Progenitor cell of endocrine pancreas (in vitro differentiated cells): ENCODE measurements at places on chromosomes 6 and 20.

- no peak overlapping the region for H3K4me3 ChIP-seq
- peaks cover 13% of the 10 kb centered on the region for H3K36me3 ChIP-seq
- H3K4me1 ChIP-seq: peaks cover 11% of the 10 kb centered on the region
- H3K27me3 ChIP-seq: no peaks in the 10 kb centered on the region
Measured at GRCh38 chr6:11179419-11180202, 52.9 kb downstream of the NEDD9 start.

DNA sequence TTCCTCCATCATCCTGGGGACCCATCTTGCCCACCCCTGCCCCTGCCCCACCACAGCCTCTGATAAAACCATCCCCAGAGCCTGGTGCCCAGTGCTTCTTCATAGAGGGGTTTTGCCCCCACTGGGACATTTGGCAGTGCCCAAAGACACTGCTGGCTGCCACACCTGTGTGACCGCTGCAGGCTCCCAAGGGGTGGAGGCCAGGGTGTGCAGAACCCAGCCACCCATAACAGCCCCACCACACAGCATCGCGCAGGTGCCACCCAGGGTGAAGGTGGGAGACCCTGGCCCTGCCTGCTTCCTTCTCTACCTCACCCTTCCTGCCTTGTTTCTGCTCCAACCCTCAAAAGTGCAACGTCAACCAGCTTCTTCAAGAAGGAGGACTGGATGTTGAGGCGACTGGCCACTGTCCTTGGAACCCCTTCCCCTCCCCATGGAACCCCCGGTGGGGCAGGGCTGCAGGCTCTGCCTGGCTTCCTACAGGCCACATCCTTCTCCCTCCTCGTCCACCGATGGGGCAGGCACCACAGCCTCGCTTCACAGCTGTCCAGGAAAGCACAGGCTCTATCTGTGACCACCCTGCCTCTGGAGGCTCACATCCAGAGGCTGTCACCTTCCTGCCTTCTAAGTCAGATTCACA lies 79.2 kb upstream of the MPC1 start:
- no peak overlapping the region for H3K4me3 ChIP-seq
- DNase-seq: no peak
- peaks cover 22% of the 10 kb centered on the region for H3K36me3 ChIP-seq
- H3K27ac ChIP-seq: peak overlapping the region; percentile 16

DNA sequence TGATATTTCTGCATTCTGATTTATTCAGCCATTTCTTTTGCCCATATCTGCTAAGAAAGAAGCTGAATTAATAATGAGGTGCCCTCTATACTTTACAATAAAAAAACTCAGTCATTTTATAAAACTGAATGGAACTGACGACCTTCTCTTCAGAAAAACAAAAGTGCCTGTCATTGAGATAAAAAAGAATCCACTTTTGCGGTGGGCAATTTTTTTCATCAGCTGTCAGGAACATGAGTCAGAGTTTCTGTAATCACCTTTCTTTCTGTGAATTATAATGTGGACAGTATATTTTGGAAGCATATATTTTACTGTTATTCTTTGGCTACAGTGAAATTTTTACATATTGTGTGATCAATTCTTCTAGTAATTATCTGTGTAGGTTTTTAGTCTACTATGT lies 33.4 kb downstream of the IL20RA start:
- peaks cover 6% of the 10 kb centered on the region for H3K4me1 ChIP-seq
- H3K27ac ChIP-seq: no peak overlapping the region
- DNase-seq: no peak

DNA sequence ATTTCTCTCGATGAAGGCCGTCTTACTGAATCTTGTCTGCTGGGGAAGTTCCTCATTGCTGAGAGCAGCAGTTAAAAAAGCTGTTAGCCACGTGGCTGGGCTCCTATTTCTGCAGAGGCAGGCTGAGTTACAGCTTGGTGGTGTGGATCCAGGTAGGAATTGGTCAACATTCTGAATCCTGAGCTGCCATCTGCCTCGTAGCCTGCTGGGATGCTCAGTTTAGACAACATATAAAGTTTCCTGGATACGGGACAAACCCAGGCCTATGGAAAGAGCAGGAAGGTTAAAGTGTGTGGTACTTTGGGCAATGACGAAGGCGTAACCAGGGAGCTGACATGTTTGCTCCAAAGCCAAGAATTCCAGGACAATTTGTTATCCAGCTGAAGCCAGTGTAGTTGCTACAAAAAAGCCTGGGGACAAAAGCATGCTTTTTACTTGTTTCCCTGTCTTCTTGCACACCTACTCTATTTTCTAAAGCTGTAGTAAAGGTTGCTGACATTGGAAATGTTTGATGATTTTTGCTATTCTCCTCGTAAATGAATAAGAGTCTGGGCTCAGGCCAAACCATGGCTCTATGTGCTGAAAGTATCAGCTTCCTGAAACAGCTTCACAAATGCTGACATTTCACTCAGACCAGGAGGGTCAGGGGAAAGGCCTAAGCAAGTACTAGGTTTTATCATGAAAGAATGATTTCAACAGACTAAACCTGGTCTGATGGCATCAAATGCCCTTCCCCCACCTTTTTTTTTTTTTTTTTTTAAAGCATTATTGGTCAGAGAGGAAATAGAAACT lies 12.4 kb upstream of the MYLK2 start:
- no peak overlapping the region for H3K27ac ChIP-seq
- peaks cover 16% of the 10 kb centered on the region for H3K36me3 ChIP-seq
- no peak overlapping the region for H3K4me3 ChIP-seq
- H3K27me3 ChIP-seq: no peaks in the 10 kb centered on the region
- DNase-seq: no peak

- DNase-seq: no peak
- H3K27me3 ChIP-seq: peaks cover 33% of the 10 kb centered on the region
- no peak overlapping the region for H3K27ac ChIP-seq
- H3K4me1 ChIP-seq: no peaks in the 10 kb centered on the region
- H3K4me3 ChIP-seq: no peak overlapping the region
- no peaks in the 10 kb centered on the region for H3K36me3 ChIP-seq
Measured at GRCh38 chr20:25150016-25150415, 45.5 kb upstream of the ENTPD6 start.
